ENCODE measurements at places on chromosomes 6 and 20.

GRCh38 chr20:11156922-11157321 lies 483.1 kb upstream of the JAG1 start:
- DNase-seq, result no peak

GRCh38 chr6:137111296-137112066 lies 62.0 kb downstream of the IL22RA2 start:
- DNase-seq, result no peak

DNA sequence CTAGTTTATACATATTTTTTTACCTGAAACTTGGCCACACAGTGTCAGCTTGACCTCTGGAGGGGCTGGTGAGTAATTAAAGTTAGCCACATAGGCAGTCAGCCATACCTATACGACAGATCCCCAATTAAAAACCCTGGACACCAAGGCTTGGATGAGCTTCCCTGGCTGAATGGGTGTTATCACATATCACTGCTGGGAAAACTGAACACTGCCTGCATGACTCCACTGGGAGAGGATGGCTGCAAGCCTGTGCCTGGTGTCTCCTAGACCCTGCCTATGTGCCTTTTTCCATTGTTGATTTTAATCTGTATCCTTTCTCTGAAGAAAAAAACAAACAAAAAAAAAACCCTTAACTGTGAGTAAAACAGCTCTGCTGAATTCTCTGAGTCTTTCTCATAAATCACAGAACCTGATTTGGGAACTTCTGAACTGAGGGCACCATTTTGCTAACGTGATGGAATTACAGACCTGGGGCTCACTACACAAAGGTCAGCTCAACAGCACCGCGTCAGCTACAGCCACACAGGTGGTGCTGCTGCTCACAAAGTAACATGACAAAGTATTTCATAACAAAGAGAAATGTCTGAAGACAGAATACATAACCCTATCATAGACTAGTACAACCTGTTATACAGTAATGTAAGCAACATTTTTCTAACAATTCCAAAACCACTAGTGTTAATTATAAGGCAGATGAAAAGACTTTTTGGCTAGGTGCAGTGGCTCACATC lies 97.0 kb downstream of the SLC23A2 start:
- no peak for DNase-seq

DNA sequence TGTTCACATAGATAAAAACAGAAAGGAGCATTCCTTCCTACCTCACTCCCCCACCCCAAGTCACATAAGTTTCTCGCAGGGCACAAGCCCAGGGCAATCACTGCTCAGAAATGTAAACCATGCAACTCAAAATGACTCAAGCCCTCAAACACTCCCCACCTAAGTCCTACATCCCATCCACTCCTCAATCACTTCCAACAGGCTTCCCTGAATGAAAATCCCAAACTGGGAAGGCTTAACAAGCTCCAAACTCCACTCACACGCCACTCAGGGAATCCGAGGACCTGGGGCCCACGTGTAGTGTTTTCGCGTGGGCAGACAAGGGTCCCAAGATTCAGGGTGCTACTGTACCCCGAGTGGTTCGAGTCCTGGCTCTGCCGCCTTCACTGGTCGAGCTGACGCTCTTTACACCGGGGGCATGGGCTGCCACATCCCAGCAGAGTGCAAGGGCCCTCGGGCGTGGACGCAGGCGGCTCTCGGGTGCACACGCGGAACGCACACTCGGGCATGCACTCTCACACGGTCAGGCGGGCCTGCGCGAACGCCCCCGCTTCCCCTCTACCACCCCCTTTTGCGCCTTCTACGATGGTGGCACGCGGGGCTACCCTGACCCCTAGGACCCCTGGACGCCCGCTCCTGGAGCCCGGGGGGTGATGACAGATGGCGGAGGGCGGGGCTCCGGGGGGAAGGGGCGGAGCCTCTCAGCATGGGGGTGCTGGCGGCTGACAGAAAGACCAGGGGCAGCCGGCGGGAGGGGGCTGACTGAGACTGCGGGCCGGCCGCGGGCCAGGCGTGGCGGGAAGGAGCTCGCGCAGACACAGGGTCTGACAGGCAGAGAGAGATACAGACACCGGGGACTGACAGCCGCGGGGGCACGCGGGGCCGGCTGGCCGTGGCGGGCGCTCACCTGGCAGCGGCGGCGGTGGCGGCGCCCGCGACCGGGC lies 657 bp downstream of the ZHX3 start:
- peak; percentile 91 for DNase-seq

DNA sequence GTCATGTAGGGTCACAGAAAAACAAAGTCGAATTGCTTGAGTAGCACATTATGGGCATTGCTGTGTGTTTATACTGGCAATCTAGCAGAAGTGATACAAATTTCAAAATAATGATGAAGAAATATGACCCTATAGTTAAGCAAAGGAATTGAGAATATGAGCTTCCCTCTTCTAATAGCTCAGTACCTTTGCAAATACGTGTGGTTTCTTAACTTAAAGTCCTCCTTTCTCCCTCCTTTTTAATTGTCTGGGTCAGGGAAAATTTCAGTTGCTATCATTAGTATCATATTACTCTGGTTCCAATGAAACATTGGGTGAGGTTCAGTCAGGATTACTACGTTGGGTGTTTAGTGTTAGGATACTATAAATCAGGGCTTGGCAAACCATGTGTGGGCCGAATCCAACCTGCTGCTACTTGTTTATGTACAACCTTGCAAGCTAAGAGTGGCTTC lies 166.8 kb upstream of the CARMIL1 start:
- DNase-seq, result no peak

GRCh38 chr6:75415804-75416203 lies 77.8 kb downstream of the FILIP1 start:
- no peak for DNase-seq

Data from activated T-cell treated with anti-CD3 and anti-CD28 coated beads, Interleukin-2, amount 50 U/mL, for 24 hours (primary cell).